ACHN (cell line): ENCODE measurements at places on chromosomes 6 and 20.

DNA sequence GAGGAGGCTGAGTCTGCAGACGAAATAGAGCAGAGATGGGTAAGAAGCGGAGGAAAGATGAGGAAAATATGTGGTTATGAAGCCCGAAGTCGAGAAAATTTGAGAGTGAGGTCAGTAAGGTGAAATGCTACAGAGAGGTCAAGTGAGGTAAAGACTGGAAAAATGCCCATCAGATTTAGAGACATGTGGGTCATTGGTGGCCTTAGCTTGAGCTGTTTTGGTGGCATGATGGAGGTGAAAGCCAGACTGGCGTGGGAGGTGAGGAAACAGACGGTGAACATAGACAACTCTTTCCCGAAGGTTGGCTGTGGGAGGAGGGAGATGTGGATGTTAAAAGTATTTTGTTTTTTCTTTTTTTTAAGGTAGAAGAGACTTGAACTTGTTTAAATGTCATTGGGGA, 9.4 kb downstream of the ARFGEF2 start:
- DNase-seq = no peak

- DNase-seq = no peak
These were observed 68.1 kb downstream of the IBTK start for GRCh38 chr6:82179415-82179814.

DNA sequence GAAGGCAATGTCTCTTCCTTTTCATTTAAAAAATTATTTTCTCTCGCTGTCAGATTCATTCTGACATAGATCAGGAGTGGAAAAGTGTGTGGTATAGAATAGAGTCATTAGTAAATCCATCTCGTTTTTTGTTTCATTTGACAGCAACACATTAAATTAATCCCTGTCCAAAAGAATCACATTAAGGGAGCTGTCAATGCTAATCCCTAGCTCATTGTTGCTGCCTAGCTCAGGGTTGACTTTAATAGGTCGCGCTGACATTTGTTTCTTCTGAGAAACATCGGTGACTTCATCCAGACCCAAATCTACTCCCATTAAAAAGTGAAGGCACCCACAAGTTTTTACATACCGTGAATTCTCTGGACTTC, 25.4 kb upstream of the MAP3K7 start:
- no peak for DNase-seq

DNA sequence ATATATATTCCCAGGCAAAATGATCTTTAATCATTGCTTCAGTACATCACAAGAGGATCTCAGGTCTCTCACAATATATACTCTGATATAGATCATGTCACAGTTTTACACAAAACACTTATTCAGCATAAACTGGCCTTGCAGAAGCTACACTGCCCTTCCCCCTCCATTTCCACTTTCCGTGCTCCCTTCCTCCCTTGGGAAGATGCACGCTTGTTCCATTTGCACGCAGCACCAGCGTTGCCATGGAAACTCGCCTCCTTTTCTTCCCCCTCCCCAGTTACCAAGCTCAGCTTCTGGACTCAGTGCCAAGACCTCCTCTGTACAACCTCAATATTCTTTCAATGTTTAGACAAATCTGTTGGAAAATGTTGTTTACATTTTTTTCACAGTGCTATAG, 154.6 kb downstream of the RFPL4B start:
- no peak for DNase-seq

DNA sequence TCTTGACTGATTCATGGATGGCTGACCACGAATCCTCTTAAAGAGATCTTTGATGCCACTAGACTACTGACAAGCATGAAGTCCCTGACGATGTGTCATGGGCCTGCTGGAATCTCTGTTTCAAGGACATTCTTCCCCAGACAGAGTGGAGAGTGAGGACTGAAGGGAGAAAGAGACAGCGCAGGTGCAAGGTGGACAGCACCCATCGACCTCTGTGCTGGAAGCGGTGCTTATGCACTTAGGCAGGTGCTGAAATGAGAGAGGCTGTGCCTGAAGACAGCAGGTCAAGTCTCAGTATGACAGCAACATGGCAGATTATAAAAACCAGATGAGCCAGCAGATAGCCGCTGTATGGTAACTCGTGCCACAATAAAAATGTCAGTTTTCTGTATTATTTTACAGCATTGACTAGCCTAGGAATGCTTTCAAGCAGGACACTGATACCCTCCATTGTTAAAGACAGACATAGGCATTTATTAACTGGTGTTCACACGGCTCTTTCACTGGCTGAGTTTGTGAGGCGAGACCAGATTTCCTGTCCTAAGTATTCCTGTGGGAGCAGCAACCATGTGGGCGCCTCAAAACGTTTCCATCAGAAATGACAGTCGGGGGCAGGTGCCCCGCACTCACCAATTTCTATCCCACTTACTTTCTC, 47.5 kb downstream of the FOXC1 start:
- DNase-seq = peak; percentile 19

DNA sequence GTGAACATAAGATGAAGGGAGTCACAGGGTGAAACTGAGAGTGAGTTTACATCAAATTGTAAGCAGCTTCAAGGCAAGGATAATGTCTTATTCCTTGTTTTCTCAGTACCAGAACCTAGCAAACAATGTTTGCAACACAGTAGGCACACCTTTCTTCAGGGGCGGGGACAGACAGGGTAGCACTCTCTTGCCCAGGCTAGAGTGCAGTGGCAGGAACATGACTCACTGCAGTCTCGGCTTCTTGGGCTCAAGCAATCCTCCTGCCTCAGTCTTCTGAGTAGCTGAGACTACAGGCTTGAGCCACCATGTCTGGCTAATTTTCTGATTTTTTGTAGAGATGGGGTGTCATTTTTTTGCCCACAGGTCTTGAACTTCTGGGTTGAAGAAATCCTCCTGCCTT, 299.8 kb downstream of the CD83 start:
- no peak for DNase-seq

GRCh38 chr6:82030761-82031503, 216.6 kb downstream of the IBTK start:
- DNase-seq = no peak

- DNase-seq = no peak
These were observed 67.7 kb upstream of the SPTLC3 start for GRCh38 chr20:12941025-12941424.

- no peak for DNase-seq
These were observed 24.4 kb upstream of the FKBP1A start for GRCh38 chr20:1417273-1417672.

GRCh38 chr20:54158226-54158625, 15.6 kb downstream of the CYP24A1 start:
- no peak for DNase-seq

GRCh38 chr6:152301765-152302568, 335.2 kb downstream of the SYNE1 start:
- peak; percentile 84 for DNase-seq

GRCh38 chr6:18115356-18115755, 7.1 kb downstream of the NHLRC1 start:
- DNase-seq = no peak
